Stimulated activated CD8-positive, alpha-beta memory T cell treated with anti-CD3 and anti-CD28 coated beads, Interleukin-4, amount 100 ng/mL, for 4 hours (primary cell): ENCODE measurements at places on chromosomes 1 and 21.

DNA sequence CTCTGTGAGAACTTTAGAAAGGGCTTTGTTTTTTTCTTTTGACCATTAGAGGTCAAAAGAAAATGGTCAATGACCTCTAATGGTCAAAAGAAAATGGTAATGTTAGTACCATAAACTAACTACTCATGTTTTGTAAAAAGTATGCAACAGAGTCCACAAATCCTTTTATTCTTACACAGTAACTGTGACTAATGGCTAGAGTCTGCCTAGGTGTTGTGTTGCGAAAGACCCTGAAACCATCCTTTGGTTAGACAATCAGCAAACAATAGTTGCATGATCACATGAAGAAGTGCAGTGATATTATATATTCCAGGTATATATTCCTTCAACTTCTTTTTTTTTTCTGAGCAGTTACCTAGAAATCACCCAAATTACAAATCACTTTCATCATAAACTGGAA lies 40.9 kb downstream of the NEGR1 start:
- DNase-seq = no peak

DNA sequence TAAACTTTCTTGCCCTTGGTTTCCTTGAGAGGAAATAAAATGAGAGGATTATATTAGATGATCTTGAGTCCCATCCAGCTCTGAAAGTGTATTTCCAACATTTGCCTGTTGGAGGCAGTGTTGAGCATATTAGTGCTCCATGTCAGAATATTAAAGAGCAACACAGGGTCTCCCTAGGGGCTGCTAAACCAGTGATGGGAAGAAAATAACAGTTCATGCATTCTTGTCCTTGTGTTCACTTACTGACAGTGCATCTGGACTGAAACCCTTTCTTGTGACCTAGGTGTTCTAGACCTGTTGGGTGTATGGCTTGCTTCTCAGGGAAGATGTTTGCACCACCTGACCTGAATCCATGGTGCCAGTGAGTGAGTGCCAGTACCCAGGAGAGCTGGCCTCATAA lies 124.7 kb upstream of the KIAA0040 start:
- no peak for DNase-seq

DNA sequence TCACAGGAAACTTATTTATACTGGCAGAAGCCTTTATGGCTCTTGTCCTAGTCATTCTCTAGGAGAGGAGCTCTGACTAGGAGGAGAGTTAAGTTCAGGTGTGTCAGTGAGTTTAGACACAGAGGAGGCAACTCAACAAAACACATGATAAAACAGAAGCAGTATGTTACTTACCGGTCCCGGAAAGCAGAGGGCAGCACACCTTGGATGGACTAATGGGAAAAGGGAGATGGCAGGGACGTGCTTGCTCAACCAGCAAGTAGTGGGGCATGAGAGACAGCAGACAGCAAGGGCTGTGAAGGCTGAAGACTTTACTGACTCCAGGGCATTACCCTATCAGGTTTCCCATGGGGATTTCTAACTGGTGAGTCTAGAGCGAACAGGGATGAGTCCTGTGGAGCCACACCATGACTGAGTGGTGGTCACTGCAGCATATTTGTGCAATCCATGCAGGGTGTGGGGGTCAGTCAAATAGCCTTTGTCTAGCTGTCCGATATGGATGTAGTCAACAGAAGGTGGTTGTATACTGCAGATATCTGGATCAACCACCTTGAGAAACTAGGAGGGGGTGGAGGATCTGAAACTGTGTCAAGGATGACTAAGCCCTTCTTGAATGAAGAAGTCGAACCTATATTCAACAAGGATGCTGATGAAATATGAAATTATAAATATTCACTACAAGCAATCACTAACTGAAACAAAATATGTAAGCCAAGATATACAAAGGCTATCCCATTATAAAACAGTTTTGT lies 596.3 kb upstream of the CHRM3 start:
- no peak for DNase-seq

DNA sequence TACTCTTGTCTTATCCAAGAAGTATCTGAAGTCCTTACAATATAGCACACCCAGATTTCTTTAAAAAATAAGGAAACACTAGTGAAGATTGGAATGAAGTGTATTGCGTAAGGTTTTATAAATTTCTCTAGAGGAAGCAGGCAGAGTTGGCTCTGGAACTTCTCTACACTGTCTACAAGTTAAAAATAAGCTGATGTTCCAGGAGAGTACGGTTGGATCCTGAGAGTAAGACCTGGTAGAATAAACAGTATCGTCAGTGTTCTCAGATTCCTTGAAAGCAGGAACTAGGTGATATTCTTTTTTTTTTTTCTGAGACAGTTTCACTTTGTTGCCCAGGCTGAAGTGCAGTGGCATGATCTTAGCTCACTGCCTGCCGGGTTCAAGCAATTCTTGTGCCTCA lies 107.9 kb downstream of the USP25 start:
- DNase-seq = no peak

- DNase-seq = no peak
These were observed 107.6 kb downstream of the NOS1AP start for GRCh38 chr1:162177126-162177525.

- no peak for DNase-seq
These were observed 150.6 kb downstream of the GABPA start for GRCh38 chr21:25885405-25885804.

DNA sequence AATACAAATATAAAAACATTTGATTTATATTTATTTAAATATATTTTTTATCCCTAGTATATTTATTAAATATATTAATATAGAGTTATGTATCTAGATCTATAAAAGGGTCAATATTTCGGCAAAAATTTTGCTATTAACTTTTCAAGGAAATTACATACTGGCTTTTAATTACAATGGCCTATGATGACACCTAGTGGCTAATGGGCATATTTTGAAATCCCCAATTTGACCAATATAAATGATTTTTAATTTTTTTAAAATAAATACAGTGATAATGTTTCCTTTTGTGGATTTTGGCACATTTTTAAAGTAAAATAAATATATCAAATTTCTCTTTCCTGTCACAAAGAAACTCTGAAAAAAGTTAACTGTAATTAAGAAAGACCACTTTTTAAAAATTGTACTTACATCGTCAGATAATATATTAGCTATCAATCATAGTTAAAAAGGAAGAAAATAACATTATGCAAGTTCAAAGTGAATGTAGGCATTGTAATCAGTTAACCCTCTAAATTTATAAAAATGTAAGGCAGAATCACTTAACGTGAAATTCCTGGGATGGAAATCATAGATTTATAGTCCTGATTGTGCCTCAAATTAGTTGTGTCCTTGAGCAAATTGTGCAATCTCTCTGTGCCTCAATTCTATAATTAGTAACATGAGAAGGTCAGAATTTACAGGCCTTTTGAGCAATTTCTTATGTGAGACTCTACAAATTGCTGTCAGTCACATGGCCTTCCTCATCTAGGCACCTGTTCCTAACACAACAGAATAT lies 25.6 kb upstream of the RGS13 start:
- DNase-seq = no peak

DNA sequence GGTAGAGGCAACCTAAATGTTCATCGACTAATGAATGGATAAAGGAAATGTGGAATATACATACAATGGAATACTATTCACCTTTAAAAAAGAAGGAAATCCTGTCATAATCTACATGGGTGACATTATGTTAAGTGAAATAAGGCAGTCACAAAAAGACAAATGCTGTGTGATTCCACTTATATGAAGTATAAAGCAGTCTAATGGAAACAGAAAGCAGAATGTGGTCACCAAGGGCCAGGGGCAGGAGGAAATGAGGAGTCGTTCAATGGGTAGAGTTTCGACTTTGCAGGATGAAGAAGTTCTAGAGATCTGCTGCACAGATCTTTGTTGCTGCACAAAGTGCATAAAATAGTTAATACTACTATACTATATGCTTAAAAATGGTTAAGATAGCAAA lies 7.8 kb downstream of the DIPK1A start:
- DNase-seq = no peak

DNA sequence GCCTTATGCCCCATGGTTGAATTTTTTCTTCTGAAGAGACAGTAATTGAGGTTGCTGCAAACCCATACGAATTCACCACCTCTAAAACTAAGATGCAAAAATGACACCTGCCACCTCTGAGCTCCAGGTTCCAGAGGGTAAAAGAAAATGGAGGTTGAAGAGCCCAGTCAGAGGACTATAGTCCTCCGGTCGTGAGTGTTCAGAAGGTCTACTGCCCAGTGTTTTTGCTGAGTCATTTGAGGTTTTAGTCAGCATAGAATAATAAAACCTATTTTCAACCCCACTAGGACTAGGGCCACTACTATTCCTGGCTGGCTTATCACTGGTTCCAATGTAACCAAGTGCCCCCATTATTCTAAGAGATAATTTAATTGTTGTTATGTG lies 12.9 kb upstream of the SLAMF7 start:
- DNase-seq = no peak

DNA sequence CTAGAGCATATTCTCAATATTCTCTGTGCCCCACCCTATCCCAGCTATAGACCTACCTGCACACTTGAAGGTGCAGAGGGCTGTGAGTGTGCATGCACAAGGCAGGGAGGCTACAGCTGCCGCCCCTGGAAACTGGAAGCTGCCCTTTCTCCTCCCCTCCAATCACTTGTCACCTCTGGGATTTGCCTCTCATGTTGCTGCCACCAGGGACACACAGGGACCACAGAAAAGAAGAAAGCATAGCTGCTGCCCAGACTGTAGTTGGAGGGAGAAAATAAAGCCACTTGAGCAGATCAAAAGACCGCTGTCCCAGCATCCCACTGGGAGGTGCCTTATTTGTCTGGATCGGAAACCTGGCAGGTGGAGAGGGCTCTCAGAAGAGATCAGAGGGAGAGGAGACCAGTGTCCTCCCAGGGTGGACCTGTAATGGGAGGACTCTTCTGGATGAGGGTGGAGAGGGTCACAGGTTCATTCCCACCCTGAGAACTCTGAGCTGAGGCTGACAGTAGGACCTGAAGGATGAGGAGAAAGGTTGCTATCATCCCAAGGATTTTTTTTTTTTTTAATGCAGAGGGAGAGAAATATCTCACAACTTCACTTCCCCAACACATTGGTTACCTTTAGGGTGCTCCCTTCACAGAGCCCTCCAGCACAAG lies 7.6 kb upstream of the INPP5B start:
- DNase-seq = no peak

- DNase-seq = no peak
These were observed 248.3 kb upstream of the CAMK1G start for GRCh38 chr1:209335178-209335577.

DNA sequence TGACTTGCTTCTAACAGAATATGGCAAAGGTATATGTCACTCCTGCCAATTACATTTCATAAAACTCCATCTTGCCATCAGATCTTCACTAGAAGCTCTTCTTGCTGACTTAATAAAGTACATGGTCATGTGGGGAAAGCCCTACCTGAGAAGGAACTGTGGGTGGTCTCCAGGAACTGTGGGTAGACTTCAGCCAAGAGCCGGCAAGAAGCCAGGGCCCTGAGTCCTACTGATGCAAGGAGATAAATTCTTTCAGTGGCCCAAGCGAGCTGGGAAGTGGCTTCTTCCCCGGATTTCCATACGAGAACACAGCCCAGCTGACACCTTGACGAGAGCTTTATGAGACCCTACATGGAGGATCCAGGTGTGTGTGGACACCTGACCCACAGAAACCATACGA lies 228.7 kb downstream of the SMYD3 start:
- DNase-seq = no peak

GRCh38 chr1:12566484-12567287 lies 51.3 kb downstream of the DHRS3 start:
- no peak for DNase-seq

DNA sequence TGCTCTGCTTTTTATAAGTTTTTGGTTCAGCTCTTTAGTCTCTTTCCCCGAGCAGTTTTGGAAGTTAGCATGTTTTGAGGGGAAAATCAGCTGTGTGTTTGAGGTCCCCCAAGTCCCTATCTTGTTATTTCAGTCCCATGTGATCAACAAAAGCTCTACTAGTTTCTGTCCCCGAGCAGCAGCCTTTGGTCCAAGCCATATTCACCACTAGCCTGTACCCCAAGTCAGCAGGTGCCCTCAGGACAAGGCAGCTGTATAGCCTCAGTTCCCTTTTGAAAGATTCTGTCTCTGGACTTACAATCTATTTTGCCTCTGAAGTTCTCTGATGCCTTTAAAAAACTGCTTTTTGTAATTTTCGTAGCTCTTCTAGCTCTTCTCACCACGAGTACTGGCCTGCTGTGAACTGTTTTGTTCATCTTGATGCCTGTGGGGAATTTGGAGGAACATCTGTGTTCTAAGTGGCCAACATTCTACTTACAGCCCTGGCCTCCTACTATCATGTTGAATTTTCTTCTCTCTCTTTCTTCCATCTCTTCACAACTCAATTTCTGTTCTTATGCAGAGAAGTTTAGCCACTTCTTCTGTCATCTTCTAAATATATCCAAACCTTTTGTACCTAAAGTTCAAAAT lies 16.7 kb downstream of the UAP1 start:
- DNase-seq = no peak

DNA sequence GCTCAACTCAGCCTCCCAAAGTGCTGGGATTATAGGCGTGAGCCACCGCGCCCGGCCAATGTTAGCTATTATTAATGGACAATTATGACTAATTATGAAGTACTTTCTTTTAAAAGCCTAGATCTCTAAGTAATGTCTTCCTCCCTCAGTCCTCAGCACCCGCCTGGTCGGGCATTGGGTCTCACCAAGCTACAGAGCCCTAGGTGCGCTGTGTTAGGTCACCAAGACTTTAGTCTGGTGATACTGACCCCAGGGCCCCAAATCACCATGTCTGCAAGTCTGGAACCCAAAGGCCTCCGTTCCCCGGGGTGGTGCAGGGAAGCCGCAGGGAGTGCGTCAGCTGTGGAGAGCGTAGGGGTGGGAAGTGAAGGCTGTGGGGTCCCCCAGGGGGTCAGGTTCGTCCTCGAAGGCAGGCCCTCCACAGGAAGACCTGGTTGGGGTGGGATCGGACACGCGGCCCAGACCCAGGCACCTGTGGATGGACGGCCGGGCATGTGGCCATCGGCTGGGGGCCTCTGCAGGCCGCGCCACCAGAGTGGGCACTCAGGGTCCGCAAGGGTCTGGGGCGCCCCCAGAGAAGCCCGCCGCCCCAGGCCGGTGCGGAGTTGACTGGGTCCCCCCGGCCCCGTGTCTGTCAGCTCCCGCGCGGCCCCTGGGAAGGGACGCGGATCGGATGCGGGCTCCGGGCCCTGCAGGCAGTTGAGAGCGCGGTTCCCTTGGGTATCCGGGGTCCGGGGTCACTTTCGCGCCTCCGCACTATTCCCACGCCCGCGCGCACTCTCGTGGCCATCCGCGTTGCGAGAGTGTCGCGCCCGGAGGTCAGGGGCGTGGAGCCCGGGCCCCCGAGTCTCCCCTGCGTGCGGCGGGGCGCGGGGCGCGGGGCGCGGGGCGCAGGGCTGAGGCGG lies 710 bp upstream of the PDXK start:
- DNase-seq = no peak

- DNase-seq = no peak
These were observed 69.8 kb upstream of the ATP5PO start for GRCh38 chr21:33985117-33986050.

- no peak for DNase-seq
These were observed 131.0 kb downstream of the CSMD2 start for GRCh38 chr1:34034036-34034435.

GRCh38 chr1:219489636-219490035 lies 123.3 kb downstream of the ZC3H11B start:
- no peak for DNase-seq
